ENCODE measurements at places on chromosomes 12 and 14. TPM values are rescaled to one million over a fixed set of nuclear protein-coding genes. Genes with fewer than 3 reads are reported as not detected.

WIF1 gene
- total RNA-seq = not detected

VRTN gene
- not detected for total RNA-seq

RNASE4 gene
- total RNA-seq = 1.6 TPM

DNA sequence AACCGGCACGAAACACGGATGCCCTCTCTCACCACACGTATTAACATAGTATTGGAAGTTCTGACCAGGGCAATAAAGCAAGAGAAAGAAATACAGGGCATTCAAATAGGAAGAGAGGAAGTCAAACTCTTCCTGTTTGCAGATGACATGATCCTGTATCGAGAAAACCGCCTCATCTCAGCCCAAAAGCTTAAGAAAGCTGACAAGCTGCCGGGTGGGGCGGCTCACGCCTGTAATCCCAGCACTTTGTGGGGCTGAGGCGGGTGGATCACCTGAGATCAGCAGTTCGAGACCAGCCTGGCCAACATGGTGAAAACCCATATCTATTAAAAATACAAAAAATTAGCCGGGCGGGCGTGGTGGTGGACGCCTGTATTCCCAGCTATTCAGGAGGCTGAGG lies 17.7 kb downstream of the OR6S1 start:
- peaks cover 4% of the 10 kb centered on the region for H3K36me3 ChIP-seq
- H3K4me1 ChIP-seq = peaks cover 53% of the 10 kb centered on the region
- H3K27me3 ChIP-seq = peaks cover 59% of the 10 kb centered on the region
- peak overlapping the region; percentile 66 for H3K4me3 ChIP-seq
- no peak overlapping the region for H3K27ac ChIP-seq

All from activated CD8-positive, alpha-beta T cell treated with anti-CD3 and anti-CD28 coated beads, Interleukin-2, amount 10 ng/mL, durations not matched to agents 7 days and 5 days (primary cell).